ENCODE measurements at places on chromosomes 5 and 9.

GRCh38 chr9:94960964-94961363 lies 234.5 kb downstream of the AOPEP start:
- DNase-seq = no peak

GRCh38 chr5:128870373-128870772 lies 94.9 kb upstream of the SLC27A6 start:
- DNase-seq = no peak

GRCh38 chr5:14935341-14935740 lies 63.8 kb upstream of the ANKH start:
- DNase-seq = no peak

- no peak for DNase-seq
Measured at GRCh38 chr5:158119961-158120723, 261.2 kb upstream of the CLINT1 start.

DNA sequence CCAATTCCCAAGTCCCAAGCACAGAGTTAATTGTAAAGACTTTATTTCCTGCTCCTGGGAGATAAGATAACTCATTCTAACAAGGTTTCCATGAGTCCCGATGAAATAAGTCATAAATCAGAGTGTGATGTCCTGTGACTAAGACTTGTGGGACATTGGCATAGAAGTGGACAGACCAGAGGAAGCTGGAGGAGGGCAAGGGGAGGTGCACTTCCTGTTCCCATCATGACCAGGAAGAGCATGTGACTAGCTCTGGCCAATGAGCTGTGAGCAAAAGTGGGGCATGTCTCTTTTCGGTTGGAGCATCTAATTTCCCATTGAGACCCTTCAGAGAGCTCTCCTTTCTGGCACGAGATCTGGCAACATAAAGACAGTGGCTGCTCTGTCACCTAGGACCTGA lies 100.4 kb downstream of the ZNF354C start:
- no peak for DNase-seq

DNA sequence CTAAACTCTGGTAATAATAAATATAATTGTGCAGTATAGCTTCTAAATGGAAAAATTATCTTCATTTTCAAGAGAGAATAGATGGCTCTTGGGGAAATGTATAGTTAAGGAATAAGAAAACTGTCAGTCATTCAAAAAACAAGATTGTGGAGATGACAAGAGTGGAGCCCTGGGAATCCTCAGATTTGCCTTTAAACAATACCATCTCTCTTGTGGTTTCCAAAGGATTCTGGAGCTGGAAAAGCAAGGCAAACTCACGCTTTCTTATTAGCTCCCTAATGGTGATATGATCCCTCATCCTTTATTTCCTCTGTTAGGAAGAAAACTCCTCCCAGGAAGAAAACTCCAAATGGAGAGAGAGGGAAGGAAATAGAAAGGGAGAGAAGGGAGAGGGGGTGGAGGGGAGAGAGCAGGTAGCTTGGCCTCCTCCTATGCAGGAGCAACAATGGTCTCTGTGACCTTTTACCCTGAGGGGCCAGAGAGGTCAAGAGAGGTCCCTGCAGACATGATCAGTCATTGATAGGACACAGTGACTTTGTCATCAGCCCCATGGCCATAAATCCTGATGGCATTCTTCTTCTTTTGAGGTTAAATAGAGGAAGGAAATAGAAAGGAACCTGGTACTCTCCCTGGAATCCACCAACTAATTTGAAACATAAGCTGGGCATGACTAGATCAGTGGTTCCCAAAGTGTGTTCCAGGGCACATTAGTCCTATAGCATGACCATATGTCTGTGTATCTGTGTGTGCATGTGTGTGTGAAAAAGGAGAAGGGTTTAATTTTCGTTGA lies 312.2 kb downstream of the ARRDC3 start:
- no peak for DNase-seq

DNA sequence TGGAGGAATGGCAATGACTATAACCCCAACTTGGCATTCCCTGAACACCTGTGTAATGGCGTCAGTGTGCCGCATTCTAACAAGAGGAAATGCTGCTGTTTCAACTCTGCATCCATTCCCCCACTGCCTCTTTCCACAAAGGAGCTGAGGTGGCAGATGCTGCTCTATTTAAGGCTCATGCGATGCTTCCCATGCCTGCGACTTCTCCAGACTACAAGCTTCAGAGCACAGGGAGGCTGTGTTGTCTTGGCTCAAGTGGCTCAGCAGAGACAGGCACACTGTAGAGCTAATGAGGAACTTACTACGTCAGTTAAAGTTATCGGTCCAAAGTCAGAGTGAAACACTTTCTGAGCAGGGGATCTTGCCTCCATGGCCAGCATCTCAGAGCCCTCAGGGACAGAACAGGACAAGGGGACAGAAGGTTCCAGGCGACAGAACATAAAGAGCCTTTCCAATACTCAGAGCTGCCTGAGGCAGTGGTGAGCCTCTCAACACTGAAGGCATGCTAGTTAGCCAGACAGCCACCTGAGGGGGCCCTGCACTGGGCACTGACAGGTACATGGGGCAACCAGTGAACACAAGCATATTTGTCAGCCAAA lies 21.8 kb downstream of the TNIP1 start:
- DNase-seq = no peak

GRCh38 chr9:130842545-130842944 lies 7.5 kb downstream of the ABL1 start:
- no peak for DNase-seq

- DNase-seq = no peak
Measured at GRCh38 chr5:2102819-2103776, 220.4 kb upstream of the IRX4 start.

- no peak for DNase-seq
Measured at GRCh38 chr5:69512740-69513260, 20.2 kb downstream of the OCLN start.

DNA sequence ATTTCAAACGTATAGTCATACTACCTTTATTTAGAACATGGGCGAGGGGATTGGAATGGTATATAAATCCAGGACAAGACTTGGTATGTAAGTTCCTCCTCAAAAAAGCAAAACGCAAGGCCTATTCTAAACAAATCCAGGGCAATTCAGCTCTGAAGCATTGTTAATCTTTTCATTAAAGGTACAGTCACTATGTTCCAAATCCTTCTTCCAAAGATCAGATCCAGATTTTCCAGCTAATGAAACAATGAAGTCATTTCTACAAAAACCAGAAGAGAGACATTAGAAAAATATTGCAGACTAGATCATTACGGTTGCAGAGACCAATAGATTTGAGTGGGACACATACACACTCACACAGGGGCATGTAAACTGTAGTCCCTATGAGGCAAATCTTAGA lies 116.1 kb upstream of the BNC2 start:
- no peak for DNase-seq

Measured in activated CD8-positive, alpha-beta memory T cell treated with anti-CD3 and anti-CD28 coated beads for 48 hours (primary cell).